GDM1 (cell line): ENCODE measurements at places on chromosomes 13 and 19.

GRCh38 chr19:10289836-10290356, at the start of gene ICAM5:
Gene ICAM5, plus strand, starts transcription at chr19:10289952. Its CDS starts 92 bp downstream, at chr19:10290044.
- no peak for DNase-seq

DNA sequence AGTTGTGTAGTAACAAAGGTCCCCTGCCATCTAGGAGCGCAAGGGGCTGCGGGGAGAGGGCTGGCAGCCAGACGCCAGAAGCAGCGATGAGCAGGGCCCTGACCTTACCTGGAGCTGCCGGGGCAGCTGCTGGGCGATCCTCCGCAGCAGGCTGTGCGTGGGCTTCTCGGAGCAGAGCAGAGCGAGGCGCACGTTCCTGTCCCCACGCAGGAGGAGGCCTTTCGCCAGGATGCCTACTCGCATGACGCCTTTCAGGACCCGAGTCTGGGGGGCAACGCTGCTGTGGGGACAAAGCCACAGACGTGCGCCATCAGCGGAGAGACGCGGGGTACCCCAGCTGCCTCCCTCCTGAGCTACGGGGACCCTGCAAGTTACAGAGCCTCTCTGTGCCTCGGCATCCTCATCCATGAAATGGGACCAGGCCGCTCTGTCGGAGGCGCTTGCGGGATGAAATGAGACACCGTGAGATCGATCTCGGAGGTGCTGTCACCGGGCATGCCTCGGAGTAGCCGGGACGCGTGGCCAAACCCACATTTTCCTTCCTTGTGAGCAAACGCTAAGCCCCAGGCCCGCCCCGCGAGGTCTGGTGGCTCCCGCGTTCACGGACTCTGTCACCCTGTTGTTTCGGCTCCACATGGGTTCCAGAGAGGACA, 30.5 kb upstream of the MATK start:
- DNase-seq = no peak

- DNase-seq = no peak
These were observed 5.8 kb downstream of the PPFIA3 start for GRCh38 chr19:49125025-49125731.

DNA sequence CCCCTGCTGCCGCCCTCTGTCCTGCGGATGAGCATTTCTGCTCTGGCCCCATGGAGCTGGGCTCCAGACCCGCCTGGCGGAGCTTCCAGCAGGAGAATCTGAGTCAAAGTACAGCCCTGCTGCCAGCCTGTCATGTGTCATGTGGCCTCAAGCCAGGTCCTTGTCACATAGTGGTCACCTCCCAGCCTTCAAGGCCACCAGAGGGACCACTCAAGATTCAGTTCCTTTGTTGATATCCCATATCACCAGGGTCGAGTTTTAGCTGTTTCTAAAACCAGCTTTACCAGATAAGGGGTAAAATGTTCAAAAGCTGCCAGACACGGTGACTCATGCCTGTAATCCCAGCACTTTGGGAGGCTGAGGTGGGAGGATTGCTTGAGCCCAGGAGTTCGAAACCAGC, 13.4 kb downstream of the THOP1 start:
- no peak for DNase-seq

DNA sequence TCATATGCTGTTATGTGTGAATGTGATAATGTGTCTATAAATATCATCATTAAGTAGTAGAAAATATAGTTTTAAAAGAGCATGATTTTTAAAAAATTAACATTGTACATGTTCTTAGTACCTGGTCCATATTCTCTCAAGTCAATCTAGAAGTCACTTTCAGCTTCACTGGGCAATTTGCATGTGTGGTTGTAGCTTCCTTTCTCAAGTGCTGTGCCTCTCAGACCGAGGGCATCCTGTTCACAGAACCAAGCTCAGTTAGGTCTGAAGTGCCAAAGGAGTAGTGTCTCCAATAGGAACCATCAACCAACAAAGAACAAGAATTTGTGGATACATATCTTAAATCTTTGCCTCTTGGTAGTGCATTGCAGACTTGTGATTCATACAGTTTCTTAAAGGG, 541.8 kb upstream of the SLC10A2 start:
- no peak for DNase-seq

GRCh38 chr13:76570510-76570971, 315.7 kb downstream of the KCTD12 start:
- DNase-seq = peak; percentile 44

DNA sequence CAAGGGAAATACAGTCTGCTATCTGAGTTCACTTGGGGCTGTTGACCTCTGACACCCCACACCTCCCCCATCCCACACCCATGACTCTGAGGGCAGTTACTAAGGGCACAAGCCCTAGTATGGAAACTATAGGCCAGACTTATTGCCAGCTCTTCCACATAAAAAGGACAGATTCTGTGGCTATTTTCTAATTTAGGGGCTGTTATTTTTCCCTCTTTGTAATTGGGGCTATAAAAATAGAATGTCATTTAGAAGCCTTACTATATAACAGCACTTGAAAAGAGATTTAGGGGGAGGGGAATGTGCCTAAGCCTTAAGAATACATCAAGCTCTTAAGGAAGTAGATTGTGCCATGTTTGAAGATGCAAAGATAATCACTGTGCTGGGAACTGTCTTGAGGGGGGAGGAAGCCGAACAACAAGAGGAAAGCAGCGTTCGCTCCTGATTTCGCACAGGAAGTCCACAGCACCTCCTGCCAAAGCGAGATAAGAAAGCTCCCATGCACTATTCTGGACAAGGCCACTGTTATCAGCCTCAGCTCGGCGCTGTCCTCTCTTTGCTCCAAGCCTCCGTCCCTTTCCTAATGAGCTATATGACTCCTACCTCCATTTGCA, 86.6 kb downstream of the FLT1 start:
- peak; percentile 85 for DNase-seq

DNA sequence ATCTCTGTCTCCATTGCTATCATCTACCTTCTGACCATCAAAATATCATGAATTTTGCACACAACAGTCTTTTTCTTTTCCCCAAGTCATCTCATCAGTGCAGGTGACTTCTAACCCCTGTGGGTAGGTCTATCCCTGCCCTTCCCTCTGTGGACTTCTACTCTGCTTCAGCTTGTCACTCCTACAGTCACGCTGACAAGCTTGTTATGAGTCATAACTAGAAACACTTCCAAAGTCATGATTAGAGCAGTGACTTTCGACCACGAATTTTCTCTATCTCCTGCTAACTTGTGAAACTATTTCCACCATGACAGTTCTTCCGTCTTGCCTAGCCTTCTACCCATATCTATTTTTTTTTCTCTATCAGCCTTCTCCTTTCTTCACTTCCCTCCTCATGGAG, 343.7 kb upstream of the ARGLU1 start:
- DNase-seq = no peak

- no peak for DNase-seq
These were observed 31.9 kb downstream of the CHST8 start for GRCh38 chr19:33653684-33654083.

GRCh38 chr13:94996445-94996844, 284.1 kb upstream of the SOX21 start:
- DNase-seq = no peak

DNA sequence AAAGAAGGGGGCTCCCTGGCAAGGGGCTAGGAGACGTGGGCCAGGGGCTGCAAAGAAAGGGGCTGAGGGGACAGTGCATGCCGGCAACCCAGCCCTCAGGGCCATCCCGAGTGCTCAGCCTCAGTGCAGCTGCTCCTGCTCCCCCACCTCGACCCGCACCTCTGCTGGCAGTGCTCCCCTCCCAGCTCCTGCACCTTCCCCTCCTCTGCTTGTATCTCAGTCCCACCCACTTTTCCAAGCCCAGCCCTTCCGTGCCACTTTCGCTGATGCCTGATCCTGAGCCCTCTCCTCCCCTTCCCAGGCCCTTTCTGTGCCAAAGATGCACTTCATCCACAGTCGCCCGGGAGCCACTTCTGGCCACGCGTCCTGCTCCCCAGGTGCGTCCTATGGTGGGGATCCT, 69.9 kb upstream of the KCTD15 start:
- no peak for DNase-seq

DNA sequence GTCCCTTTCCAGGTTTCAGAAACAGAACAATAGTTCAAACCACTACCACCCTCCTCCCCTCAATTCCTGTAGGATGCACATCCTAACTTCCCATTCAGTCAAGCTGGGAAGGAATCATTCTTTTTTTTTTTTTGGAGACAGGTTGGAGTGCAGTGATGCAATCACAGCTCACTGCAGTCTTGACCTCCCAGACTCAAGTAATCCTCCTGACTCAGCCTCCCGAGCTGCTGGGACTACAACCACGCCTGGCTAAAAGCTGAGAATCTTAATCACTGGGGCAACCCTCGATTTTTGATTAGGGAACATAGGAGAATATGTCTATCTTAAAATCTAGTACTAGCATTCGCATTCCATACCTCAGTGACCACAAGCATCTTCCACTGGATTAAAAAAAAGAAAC, 146.2 kb downstream of the ABCC4 start:
- DNase-seq = no peak

DNA sequence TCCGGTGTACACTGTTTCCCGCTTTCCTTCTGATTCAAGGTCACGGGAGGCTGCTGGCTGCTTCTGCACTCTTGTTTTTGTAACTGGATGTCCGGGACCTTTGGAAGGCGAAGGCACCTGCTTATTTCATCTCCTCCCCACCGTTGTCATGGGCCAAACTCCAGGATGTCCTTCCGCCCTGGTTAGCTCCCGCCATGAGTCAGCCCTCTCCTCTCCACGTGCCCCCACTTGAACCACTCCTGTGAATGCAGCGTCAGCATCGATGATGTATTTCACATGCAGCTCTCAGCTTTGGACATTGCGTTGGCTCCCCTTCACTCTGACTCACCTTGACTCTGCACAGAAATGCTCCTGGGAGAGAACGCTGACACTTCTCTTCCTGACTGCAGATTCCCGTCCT, 5.5 kb upstream of the GALP start:
- no peak for DNase-seq

DNA sequence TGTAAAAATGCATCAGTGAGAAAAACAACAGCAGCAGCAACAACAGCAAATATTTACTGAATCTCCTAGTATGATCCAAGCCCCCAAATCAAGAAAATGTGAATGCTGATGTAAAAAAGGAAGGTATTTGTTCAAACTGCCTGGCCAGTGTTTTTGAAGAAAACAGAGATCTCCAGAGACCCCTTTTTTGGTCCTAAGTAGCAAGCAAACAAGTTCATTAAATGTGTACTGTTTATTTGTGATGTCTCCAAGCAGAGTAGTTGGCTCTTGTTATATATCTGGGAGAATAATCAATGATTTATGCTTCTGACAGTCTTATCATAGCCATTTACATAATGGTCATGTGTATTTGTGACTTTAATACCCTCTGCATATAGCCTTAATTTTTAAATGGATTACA, 50.7 kb downstream of the CDADC1 start:
- DNase-seq = no peak

GRCh38 chr19:5200844-5201243, 139.8 kb downstream of the PTPRS start:
- no peak for DNase-seq

GRCh38 chr19:38229585-38230073, 5.6 kb upstream of the DPF1 start:
- peak; percentile 70 for DNase-seq

DNA sequence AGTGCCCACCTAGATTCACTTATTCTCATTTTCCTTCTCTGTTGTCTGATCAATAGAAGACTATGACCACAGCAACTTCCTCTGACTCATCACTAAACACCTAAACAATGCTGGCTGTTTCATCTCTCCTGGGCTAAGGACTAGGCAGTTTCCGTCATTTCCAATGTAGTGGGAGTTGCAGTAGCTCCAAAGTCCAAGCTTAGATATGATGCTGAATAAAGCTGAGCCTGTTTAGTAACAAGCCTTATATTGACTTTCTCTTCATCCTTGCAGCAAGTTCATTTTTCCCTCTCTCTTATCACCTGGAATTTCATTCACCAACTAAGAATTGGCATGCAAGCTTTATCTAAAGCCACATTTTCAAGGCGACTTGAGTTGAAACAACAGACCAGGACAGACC, 53.5 kb upstream of the PCDH9 start:
- no peak for DNase-seq

DNA sequence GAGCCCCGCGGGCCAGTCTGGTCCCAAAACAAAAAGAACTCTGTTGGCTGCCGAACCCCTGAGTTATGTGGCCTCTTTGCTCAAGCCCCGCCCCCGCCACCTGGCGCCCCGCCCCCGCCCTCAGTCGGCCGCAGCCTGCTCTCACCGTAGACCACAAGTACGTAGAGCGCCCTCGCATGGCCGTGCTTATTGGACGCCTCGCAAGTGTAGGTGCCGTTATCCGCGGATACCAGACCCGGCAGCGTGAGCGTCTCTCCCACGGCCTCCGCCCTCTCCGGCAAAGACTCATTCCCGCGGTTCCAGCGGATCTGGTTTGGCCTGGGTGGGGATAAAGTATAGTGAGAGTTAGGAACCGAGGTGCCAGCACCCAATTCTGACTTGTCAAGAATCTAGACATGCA, 5.5 kb upstream of the ZNF428 start:
- DNase-seq = no peak

GRCh38 chr19:7699417-7700401, 2.2 kb downstream of the FCER2 start:
- no peak for DNase-seq

DNA sequence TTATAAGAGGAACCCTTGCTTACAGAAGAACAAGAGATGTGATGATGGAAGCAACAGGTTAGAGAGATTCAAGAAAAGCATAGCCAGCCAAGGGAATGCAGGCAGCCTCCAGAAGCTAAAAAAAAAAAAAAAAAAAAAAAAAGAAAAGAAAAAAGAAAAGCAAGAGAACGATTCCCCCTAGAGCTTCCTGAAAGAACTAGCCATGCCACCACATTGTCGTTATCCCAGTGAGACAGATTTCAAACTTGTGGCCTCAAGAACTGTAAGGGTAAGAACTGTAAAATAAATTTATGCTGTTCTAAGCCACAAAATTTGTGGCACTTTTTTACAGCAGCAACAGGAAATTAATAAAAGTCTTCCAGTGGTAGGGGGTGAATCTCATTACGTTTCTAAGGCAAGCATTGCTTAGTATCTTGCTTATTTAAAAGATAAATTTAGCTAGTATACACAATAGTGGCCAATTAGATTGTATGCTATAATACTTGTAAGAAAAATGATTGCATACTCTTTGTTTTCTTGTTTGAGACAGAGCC, 21.8 kb downstream of the RFXAP start:
- DNase-seq = no peak

- DNase-seq = no peak
These were observed 7.8 kb downstream of the PLPP2 start for GRCh38 chr19:283395-283794.

DNA sequence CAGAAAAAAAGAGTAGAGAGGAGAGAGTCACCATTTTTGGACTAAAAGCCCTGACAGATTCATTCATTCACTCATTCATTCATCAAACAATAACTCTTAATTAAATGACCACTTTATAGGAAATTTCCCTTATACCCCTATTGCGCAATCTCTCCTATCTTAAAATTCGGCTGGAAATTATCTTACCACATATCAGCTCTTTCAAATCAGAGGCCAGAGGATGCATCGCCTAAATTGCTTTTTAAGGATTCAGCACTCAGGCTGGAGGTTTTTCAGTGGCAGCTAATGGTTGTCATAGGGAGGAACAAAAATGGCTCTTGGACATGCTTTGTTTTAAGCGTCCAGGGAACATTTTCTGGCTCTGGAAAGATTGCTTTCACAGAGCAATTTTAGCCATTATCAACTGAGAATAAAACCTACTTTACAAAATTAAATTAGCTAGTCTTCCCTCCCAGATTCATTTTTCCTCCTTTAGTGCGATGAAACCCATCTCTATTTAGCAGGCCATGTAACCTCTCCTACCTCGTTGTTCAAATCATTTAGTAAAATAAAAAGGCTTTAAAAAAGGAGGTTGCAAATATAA, 115.2 kb downstream of the OLFM4 start:
- no peak for DNase-seq
